Jurkat, Clone E6-1 (cell line): ENCODE measurements at places on chromosomes 6 and 20.
A peak's percentile ranks its signal among the peaks of the same experiment; 100 is the strongest.

GRCh38 chr6:43610431-43610830 is 18.6 kb downstream of the GTPBP2 start:
- DNase-seq: no peak

- DNase-seq: no peak
These were observed 1.4 kb upstream of the PTPRA start for GRCh38 chr20:2871661-2872458.

GRCh38 chr6:166106076-166106686 is 61.5 kb downstream of the TBXT start:
- peak; percentile 71 for DNase-seq

DNA sequence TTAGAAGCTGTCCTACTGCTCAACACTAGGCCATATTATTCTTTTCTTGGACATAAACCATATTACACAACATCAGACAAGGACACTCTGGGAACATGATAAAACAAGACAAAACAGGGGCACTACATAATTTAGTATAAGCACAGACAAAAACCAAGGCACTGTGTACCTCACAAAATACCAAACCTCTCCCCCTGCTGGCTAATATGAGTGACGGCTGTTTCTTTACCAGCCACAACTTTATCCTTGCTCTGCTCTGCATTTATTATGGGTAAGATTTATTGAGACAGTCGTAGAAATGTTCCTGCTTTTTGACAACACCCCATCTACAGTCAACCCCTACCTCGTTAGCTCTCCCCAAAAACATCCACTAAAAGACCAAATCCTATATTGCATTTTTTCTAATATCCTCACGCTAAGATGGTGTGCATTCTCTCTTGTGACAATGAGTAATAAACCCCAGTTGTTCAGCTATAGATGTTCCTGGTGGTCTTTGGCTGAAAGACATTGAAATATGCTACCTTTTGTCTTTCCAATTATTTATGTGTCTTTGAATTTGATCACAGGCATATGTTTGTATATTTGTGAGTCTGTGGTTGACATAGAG is 23.8 kb upstream of the POLR1H start:
- peak; percentile 20 for DNase-seq

- DNase-seq: no peak
These were observed 19.7 kb upstream of the UTRN start for GRCh38 chr6:144265390-144265789.

- DNase-seq: no peak
These were observed 725.7 kb upstream of the FLRT3 start for GRCh38 chr20:15063081-15063480.

DNA sequence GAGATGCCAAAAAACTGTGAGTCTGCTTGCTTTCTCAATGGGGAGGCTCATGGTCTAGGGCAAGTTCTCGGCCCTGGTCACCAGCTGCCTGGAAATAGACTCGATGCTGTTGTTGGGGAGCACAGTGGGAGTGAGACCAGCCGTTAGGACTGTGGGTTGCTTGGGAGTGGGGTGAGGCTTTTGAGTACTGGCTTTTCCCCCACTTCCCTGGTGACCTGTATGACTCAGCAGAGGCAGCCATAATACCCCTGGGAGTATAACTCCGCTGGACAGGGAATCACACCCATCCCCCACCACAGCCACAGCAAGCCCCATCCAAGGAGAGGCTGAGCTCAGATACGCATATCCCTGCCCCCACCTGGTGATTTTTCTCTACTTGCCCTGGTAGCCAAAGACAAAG is 48.9 kb upstream of the OGFRL1 start:
- no peak for DNase-seq

GRCh38 chr6:157638779-157639178 is 184.3 kb upstream of the SNX9 start:
- DNase-seq: no peak

GRCh38 chr6:10136636-10137035 is 278.2 kb downstream of the TFAP2A start:
- DNase-seq: no peak

DNA sequence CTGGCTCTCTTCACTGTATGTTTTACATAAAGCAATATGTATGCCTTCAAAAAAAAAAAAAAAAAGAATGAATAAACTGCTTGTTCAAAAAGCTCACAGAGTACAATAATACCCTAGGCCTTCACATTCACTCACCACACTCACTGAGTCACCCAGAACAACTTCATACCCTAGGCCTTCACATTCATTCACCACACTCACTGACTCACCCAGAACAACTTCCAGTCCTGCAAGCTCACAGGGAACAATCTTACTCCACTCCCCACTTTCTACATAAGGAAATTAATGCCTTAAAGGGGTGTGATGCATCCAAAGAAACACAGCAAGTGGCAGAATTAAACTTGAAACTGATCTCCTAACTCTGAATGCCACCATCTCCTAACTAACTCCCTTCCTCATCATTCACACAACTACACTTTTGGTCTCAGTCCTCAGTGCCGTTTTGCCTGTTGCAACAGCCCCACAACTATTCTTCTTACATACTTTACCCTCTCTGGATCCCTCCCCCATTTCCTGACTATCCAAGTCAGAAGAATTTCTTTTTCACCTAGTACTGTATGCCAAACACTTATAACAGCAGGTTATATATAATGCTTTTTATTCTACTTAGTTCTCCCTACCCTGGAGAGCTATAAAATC is 34.2 kb downstream of the NHSL1 start:
- DNase-seq: no peak

GRCh38 chr6:164898412-164898811 is 411.0 kb downstream of the C6orf118 start:
- DNase-seq: no peak

- no peak for DNase-seq
These were observed 8.8 kb downstream of the BICRAL start for GRCh38 chr6:42790549-42791181.

GRCh38 chr6:37874726-37875125 is 55.2 kb downstream of the ZFAND3 start:
- no peak for DNase-seq

- no peak for DNase-seq
These were observed 256.6 kb downstream of the PLCB1 start for GRCh38 chr20:8388707-8389106.

DNA sequence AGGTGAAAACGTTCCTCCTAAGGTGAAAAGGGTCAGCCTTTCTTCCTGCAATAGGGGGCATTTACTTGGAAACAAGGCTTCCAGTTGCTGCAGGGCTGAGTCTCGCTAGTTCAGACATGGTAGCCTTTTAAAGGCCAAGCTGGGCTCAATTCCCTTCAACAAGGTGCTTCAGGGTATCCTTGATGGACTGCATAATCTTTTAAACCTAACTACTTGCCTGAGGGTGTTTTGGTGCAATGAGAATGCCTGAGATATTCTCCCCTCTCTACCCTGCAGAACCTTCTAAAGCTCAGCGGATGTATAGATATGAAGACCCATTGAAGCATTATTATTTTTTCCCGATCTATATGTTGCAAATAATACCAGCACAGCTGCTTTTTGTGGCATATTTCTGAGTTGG is 416.1 kb downstream of the QKI start:
- DNase-seq: no peak

- no peak for DNase-seq
These were observed 106.4 kb downstream of the GMPR start for GRCh38 chr6:16344756-16345155.

DNA sequence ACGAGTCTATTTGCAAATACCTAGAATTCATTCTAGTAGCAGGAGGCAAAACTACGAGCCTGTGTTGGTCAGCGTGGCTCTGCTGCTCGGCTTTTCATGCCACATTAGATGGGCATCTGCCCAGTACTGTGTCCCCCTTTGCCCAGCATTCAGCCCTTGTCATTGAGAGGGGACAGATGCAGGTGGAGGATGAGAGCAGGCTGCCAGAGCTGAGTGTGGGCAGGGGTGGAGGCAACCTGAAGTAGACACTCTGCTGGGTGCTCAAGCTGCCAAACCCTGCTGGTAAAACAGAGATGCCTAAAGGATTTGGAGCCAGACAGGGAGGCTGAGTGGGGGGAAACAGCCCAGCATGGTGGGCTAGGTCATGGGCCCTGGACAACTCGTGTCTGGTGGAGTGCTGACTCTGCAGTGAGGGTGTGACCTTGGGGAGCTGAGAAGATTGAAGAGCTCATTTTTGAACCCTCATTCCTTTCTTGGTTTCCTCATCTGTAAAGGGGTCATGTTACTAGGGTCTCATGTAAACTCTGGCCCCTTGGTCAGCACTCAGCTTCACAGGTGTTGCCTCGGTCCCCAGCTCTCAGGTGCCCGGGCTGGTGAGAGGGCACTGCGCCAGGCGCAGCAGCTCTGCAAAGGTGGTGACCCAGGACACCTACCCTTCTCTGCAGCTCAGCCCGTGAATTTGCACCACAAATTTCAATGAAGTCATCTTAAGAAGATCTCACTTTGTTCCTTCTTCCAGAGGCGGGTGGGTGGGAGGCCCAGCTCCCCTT is 64.2 kb upstream of the BHLHE23 start:
- DNase-seq: no peak

- no peak for DNase-seq
These were observed 25.8 kb upstream of the ADGRF5 start for GRCh38 chr6:46947497-46947896.

DNA sequence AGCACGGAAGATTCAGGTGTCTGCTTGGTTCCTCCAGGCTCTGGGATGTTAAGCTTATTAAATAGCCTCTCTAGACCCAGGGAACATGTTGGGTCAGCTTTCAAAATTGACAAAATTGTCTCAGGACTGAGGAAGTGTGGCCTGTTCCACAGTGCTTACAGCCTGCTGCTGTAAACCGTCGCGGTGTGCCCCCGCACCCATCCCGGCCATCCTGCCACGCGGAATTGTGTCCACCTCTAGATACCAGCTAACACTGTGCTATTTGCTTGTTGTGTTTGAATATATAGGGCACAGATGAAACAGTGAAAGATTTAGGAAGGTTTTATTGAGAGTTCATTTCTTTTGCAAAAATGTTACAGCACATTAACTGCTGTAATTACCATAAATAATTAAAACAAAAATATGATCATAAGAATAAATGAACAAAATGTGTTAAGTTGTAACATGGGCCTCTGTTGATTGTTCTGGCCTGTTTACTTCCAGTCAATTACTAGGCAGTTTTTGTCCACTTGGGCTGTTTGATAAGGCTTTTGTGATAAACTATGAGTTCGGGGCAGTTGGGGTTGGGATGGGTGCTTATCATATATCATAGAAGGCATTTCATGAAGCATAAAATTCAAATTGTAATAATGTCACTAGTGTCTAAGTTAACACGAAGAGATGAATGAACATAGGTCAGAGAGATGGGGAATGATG is 77.4 kb downstream of the ARID1B start:
- no peak for DNase-seq

- DNase-seq: no peak
These were observed 42.6 kb downstream of the UQCC2 start for GRCh38 chr6:33668914-33669313.

DNA sequence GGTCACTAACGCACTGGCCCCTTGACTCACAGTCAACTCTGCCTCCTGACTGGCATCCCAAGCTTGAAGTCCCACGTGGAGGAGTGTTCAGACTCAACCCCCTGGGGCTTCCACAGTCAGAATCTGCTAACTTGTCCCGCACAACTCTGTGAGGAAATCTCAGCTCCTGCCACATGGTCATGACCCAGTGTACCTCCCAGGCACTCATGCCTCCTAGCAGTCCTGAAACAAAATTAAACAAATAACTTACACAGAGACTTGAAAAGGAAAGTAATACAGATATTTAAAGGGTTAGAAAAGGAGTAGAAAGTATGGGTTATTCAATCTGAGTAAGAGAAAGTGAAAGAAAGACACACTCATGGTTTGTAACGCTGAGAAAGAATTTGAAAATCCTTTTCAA is 134.9 kb downstream of the GMDS start:
- no peak for DNase-seq

DNA sequence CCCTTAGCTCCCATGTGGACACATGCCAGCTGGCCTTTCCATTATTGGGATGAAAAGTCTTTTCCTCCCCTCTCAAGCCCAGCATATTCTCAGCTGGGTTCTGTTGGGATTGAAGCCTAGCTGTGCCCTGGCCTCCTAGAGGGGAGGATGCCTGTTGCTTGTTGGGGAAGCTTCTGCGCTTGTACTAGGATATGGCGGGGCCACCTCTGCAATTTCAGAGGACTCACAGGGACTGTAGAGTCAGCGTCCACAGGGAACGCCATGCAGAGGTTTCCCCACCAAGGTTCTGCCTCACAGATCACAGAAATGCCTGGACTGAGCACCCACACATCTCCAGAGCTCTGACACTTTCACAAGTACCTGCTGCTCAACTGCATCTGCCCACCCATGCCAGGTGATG is 288.7 kb upstream of the FOXQ1 start:
- no peak for DNase-seq

- DNase-seq: no peak
These were observed 570 bp upstream of the PLCB4 start for GRCh38 chr20:9068233-9068801.

DNA sequence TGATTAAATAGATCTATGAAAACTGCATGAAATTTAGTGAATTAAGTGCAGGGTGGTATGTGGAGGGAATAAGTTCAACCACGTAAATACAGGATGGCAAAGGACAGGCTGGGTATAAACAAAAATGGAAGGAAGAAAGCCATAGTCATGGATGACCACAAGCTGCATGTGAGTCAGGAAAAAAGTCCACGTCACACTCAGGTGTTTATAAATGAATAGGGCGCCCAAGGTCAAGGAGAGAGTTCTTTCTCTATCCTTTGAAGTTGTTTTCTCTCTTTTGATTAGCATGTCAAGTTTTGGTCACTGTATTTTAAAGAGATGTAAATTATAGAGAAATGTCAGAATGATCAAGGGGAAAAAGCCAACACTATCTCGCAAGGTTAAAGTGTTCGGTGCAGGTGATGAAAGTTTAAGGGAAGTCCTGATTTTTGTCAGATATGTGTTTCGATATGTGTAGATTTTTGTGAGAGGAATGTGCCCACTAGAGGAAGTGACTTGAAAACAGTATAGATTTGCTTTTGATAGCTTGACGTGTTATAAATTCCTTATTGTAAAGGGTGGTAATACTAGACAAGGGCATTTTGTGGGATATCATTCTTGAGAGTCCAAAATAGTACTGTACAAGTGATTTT is 58.7 kb downstream of the MAP3K4 start:
- no peak for DNase-seq

DNA sequence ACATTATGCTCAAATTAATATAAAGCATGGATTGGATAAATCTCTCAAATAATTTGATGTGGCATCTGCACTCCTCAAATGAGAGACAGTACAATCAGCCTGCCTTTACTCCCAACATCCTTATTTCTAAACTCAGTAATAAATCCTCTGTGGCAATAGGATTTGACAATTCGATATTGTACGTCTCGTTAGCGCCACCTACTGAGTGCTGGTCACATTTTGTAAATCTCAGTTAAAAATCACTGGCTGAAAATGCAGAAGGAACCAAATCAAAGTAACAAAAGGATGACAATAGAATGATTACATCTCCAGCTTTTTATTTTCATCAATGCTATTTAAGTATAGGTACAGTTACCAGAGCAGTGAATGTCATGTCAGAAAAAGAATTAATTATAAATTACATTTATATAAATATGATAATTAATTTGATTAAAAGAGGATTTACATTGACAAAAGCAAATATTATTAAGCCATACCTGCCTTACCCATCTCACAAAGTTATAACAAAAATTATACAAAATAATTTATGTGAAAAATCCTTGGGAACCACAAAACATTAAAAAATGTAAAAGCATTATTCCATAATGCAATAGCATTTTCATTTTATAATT is 20.2 kb upstream of the GJE1 start:
- DNase-seq: peak; percentile 67

- no peak for DNase-seq
These were observed 106.5 kb downstream of the PHF3 start for GRCh38 chr6:63742060-63742459.

- DNase-seq: no peak
These were observed 782 bp downstream of the TRMT11 start for GRCh38 chr6:125987026-125987617.
